ENCODE measurements at places on chromosomes 13 and 19.

DNA sequence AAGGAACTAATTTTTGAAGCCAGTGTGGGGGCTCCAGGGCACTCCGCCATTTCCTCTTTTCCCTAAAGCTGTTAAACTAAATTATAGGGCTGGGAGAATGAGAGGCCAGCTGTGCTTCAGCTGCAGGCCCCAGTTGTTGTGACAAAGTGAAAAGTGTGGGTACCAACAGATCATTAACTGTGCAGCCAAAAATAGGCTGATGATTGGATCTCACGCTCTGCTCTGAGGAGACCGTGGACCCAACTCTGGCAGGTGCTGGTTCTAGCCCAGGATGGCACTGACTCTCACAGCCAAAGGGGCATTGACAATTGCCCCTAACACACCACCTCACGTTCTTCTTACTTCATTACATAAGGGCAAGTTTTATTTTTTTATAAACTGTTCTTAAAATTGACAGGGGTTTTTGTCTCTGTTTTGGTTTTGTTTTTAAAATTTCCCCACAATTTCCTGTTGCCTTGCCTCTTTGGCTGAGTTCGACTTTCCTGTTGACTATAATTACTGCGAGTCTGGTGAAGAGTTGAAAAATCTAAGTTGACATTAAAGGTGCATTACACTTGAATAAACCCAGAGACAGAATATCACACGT is 391.0 kb downstream of the FGF9 start:
- no peak for DNase-seq

DNA sequence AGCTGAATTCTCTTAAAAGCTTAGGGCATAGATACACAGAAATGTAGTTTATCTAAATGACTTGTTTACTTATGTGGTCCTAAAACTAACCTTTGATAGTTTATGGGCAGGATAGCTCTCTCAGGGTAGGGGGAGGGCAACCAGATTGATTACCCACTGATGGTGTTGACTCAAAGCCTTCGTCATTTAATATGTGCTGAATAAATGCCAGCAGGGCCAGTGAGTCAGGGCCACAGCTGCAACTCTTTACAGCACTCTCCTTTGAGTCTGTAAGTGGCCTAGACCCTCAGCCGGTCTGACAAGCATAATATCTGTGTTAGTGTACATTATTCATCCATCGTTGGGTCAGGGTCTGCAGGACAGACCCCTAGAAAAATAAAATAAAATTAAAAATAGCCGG is 128.5 kb downstream of the ZNF675 start:
- DNase-seq, result no peak

GRCh38 chr13:58953638-58954037 is 1210.1 kb downstream of the DIAPH3 start:
- DNase-seq, result no peak

- no peak for DNase-seq
These were observed 442.7 kb downstream of the OXGR1 start for GRCh38 chr13:96551546-96551945.

GRCh38 chr19:11881151-11881800 is 6.3 kb upstream of the ZNF69 start:
- peak; percentile 72 for DNase-seq

GRCh38 chr13:112481458-112481857 is 105.3 kb downstream of the SPACA7 start:
- DNase-seq, result no peak

DNA sequence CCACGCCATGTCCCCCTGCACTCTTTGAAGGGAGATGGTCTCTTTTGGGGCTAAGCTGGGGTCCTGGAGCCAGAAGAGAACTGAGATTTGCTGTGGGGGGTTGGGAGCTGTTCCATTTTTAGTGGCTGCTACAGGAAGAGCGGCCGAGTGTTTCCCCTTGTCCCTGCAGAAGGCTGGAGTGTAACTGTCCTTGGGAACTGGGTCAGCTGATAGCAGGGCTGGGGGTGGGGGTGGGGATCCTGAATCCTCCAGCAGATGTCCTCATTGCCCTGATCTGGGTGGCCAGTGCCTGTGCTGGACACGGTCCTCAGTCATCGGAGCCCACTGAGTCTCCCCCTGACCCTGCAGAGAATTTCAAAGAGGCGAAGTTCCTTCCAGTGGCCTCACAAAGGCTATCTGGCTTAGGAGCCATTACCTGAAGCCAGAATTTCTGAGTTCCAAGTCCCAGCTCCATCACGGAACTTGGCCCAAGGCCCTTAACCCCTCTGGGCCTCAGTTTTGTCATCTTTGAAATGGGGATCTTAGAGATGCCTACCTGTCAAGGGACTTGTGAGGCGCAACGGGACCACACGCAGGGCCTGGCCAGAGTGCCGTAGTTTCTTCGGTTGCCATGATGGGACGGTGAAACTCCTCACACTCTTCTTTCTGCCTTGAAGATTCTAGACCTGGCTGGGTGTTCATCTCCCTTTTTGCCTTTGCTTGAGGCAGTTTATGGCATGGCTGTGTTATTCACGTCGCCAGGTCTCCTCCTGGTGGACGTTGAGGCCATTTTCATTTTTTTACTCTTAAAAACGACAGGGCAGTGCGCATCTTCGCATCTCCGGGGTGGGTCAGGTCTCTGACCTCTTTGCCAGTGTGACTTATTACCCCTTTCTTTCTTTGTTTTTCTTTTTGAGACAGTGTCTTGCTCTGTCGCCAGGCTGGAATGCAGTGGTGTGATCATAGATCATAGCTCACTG is 51.9 kb downstream of the DNM2 start:
- peak; percentile 67 for DNase-seq

DNA sequence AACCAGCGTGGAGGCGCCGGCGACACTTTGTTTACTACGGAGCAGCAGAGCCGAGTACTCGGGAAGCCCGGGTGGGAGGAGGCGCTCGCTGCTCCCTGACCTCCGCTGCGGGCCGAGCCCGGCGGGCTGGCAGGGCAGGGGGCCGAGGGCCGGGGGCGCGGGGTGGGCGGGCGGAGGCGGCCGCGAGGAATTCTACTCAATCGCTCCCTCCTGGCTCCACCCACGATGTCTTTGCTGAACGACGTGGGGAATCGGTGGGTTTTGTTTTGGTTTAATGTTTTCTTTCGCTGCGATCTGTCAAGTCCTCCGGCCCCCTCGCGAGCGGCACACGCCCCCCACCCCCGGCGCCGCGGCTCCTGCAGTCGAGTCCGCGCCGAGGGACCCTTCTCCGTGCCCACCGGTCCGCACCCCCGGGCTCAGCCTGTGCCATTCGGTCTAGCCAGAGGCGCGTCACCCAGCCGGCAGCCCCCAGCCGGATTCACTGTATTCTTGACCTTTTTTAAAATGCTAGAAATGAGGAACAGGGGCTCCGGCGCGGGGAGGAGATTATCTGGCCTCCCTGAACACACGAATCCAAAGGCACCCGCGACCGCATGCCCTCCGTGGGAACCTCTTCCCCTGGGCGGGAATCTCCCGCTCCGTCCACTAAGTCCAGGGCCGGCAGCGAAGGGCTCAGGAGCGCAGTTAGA is 636 bp upstream of the FOXO1 start:
- DNase-seq, result peak; percentile 54

DNA sequence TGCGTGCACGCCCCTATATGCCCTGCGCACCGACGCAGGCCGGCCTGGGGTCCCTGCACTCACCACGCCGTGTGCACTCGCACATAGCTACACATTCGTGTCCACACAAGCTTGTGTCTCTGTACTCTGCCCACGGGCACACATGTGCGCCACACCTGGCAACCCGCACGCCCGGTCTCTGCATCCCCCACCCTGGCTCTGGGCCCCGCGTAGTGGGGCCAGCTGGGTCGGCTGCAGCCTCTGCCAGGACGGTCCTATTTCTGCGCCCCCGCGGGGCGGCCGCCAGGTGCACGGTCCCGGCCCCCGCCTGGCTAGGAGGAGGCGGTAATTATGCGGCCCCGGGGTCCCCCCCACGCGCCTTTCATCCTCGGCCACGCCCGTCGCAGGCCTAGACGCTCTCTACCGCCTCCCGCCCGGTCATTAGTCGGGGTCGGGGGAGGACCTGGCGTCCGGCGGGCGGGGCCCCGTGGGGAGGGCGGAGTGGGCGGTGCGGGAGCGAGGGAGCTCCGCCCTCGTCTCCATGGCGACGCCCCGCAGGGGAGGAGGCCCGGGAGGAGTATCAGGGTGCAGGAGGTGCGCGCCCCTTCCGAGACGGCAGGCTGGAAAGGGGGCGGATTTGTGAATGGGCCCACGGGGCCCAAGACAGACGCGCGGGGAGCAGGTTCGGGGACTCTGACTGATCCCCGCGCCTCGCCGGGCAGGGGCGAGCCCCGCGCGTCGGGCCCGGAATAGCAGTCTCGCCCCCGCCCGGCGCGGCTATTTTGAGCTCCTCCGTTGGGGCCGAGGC is 2.8 kb upstream of the CIRBP start:
- DNase-seq, result peak; percentile 93

DNA sequence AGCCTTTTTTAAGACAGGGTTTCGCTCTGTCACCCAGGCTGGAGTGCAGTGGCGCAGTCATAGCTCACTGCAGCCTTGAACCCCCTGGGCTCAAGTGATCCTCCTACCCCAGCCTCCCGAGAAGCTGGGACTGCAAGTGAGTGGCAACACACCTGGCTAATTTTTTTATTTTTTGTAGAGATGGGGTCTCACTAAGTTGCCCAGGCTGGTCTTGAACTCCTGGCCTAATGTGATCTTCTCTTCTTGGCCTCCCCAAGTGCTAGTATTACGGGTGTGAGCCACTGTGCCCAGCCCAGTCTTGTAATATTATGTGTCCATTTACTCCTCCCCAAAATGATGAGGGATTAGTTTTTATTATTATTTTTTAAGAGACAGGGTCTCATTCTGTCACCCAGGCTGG is 3.1 kb upstream of the LINGO3 start:
- DNase-seq, result no peak

Measured in liver (tissue), 10 donors.